ENCODE measurements at places on chromosomes 3 and 15. TPM values are rescaled to one million over a fixed set of nuclear protein-coding genes. Genes with fewer than 3 reads are reported as not detected.

Gene LMAN1L
- total RNA-seq = not detected

Gene METTL6
- 28.2 TPM for total RNA-seq

Gene DUOX1
- total RNA-seq = 1.6 TPM

Gene DZIP1L
- 81.9 TPM for total RNA-seq

DNA sequence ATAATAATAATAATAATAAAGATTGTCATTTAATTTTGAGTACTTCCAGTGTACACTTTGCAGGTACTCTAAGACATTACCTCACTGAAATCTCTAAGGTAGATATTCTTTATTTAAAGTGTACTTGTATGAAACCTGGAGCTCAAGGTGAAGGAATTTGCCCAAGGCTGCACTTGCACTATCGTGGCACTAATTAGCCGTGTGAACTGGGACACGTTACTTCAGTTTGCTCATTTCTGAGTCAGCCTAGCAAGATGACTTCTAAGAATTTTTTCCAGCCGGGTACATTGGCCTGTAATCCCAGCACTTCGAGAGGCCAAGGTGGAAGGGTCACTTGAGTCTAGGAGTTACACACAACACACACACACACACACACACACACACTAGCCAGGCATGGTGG, 33.5 kb downstream of the MLH1 start:
- DNase-seq = no peak

DNA sequence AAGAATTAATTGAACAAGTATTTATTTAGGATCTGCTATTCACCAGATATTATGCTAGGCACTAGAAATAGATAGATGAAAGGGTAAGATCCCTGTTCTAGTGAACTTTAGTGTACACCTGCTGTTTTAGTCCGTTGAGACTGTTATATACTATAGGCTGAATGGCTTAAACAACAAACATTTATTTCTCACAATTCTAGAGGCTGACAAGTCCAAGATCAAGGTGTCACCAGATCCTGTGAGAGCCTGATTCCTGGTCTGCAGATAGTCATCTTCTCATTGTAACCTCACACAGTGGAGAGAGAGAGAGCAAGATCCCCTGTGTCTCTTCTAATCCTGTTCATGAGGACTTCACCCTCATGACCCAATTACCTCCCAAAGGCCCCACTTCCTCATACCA, 281.4 kb upstream of the KCNH8 start:
- DNase-seq = no peak

DNA sequence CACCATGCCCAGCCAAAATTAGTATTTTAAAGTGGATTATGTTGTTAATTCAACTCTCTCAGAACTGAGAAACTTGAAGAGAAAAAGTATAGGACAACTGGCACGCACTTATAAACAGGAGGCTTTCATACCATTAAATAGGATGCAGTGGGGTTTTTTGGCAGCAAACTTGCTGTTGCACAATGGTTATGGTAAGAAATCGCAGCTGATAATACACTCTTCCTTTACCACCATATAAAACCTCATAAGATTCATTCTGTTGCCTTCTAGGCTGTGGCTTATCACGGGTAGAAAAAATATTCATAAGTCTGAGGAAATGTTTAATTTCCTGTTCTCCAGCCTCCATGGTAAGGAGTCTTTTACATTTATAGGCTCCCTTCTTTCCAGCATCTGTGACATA, 95.3 kb downstream of the TMCO5A start:
- no peak for DNase-seq

- no peak for DNase-seq
Observed at GRCh38 chr15:70375586-70375985, 277.9 kb upstream of the TLE3 start.

- DNase-seq = no peak
Observed at GRCh38 chr15:52213206-52213605, 22.0 kb upstream of the GNB5 start.

- DNase-seq = no peak
Observed at GRCh38 chr3:191774485-191774884, 313.5 kb downstream of the PYDC2 start.

DNA sequence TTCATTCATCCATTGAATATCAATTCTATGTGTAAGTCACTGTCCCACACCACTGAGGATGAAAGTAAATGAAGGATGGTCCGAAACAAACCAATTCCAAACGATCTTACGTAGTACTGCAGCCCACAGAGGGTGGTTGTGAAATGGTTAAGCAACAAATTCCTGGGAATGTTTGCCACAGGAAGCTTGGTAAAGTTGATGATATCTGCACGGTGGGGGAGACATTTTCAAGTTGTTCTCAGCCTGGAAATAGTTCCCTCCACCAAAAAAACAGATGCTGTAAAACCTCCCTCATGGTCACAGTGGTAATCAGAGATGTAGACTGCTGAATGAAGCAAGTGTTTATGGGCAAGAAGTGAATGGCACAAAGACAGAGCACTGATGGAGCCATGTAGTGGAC, 35.9 kb upstream of the BNC1 start:
- DNase-seq = no peak
